HT-29 (cell line): ENCODE measurements at places on chromosomes 7 and 10. TPM values are rescaled to one million over a fixed set of nuclear protein-coding genes. Genes with fewer than 3 reads are reported as not detected.

CALCR gene
- not detected in 2 replicates for total RNA-seq

DNA sequence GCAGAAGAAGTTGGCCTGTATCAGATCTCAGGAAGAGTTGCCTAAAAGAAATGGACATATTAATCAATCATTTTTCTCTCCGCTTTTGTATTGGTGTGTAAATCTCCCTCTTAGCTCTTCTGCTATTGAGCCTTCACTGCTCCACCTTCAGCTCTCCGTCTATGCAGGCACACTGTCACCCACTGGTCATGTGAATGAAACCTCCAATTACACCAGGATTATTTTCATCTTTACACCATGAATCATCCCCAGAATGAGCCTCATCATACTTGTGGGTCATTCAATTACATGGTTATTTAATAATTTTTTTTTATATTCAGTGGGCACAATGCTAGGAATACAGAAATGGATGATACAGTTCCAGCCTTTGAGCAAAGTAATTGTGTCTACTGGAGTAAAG lies 92.6 kb downstream of the LRRC4 start:
- no peak for DNase-seq

DNA sequence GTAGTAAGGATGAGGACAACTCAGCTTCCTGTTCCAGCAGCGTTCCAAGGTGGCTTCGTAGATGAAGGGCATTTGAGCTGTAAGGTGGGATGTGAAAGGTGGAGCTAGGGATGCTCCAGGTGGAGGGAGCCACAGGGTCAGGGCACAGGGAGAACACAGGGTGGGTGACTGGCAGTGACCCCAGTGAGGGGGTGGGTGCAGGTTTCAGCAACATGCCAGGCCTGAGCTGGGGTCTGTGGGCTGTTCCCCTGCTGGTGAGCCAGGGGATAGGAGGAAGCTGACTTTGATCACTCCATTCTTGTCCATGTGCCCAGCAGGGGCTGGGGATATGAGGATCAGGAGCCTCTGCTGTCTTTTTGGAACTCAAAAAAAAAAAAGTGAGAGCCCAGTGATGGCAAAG lies 33.2 kb downstream of the CDH23 start:
- no peak for DNase-seq

GRCh38 chr10:12384906-12385305 lies 35.6 kb downstream of the CAMK1D start:
- no peak for DNase-seq

VAX1 gene
- total RNA-seq: not detected in 2 replicates

DNA sequence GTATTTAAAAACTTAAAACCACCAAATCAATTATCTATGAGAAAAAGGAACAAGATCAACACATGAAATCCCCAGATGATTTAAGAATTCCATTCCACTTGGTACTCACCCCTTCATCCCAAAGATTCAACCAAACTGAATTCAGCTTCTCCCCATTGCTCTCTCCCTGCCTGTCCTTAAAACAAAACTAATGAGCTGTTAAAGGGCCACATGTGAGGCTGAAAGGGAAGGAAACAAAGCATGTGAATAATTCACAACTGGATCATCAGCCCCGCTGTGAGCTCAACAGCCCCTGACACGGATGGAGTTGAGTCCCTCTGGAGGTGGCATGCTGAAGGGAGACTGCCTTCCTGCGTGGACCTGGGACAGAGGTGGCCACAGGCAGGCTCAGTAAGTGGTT lies 32.9 kb downstream of the VOPP1 start:
- DNase-seq: no peak

NPSR1 gene
- 2.2 and 3.0 TPM in 2 replicates for total RNA-seq

PRDX3 gene
- 142 and 156 TPM in 2 replicates for total RNA-seq

SERPINE1 gene
- total RNA-seq: 4.6 and 5.0 TPM in 2 replicates

RAMP3 gene
- total RNA-seq: not detected in 2 replicates

GRCh38 chr7:30880941-30881340 lies 30.7 kb upstream of the AQP1 start:
- DNase-seq: no peak

ATRNL1 gene
- not detected in 2 replicates for total RNA-seq

DNA sequence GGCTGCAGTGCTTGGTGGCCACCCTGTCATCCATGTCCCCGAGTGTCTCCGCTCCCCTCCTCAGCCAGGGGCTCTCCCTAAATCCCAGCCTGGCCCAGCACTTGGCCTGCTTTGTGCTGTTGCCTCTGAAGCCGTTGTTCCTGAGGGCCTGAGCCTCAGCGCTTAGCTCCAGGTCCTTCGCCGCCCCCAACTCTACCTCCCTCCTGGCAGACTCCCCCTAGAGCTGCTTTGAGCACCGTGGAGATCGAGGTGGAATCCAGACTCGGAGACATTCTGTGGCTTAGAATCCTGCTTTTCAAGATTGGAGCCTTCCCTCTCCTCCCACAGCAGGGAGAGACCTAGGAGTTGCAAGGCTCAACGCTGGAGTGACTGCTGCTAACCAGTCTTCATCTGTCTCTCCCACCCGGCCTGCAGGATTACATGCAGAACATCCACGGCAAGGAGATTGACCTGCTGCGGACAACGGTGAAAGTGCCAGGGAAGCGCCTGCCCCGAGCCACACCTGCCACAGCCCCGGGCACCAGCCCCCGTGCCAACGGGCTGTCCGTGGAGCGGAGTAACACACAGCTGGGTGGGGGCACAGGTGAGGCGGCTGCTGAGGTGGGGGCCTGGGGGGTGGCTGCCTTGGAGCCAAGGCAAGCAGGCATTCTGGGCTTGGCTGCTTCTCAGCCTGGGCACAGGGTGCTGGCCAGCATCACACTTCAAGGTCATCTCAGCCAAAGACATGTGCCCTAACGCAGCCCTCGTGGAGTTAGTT lies 33.3 kb downstream of the GBX1 start:
- no peak for DNase-seq

DNA sequence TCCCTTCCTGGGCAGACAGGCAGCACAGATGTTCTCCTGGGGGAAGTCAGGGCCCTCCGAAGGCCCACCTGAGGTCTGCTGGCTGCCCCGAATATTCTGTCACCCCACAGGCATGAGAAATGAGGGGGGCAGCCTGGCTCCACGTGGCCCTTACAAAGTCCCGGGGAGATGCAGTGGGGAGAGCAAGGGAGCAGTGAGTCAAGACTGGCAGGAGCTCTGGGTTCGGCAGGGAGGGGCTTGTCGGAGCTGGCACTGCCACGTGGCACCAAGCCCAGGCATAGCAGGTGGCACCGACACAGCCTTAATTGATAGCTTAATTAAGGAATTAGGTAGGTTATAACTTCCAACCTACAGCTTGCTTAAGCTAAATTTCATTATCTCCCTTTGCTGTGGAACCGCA lies 163.9 kb downstream of the USP6NL start:
- DNase-seq: no peak

DNA sequence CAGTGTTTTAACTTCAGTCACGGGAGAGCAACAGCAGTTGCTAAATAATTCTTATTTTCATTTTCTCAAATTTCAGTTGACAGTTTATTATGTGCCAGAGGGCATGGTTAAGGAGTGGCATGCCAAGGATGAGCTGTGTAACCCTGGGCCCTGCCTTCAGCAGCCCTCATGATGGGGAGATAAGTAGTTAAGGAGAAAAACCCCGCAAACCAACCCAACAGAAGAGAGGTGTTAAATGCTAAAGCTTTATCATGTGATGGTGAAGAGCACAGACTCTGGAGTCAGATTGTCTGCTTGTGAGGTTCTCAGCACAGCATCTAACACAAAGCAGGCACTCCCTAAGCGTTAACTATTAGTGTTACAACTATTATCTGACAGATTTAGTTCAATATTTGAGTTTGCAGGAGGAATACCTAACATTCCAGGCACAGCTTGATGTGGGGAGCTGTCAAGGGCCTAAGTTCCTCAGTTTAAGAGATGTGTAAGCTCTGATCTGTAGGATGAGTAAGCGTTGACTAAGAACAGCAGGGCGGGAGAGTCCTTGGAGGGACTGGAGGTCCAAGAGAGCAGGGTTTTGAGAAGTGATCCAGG lies 29.6 kb downstream of the STAM start:
- no peak for DNase-seq

- no peak for DNase-seq
Observed at GRCh38 chr7:216360-217300, 24.3 kb downstream of the FAM20C start.

DNA sequence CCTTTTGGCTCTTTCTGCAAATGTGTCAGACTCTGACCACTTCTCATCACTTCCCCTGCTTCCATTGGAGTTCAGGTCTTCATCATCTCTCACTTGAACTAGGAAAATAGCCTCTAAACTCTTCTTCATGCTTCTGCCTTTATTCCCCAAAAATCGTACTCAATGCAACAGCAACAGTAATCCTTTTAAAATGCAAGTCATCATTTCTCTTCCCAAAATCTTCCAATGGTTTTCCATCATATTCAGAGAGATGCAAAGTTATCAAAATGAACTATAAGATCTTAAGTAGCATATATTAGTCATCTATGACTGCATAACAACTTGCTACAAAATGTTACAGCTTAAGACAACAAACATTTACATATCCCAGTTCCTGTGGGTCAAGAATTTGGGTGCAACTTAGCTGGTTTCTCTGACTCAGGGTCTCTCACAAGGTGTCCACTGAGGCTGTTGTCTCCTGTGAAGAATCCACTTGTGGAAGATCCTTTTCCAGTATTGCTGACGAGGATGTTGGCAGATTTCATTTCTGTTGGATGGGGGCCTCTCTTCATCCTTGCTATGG lies 31.0 kb upstream of the ETV1 start:
- no peak for DNase-seq

DNA sequence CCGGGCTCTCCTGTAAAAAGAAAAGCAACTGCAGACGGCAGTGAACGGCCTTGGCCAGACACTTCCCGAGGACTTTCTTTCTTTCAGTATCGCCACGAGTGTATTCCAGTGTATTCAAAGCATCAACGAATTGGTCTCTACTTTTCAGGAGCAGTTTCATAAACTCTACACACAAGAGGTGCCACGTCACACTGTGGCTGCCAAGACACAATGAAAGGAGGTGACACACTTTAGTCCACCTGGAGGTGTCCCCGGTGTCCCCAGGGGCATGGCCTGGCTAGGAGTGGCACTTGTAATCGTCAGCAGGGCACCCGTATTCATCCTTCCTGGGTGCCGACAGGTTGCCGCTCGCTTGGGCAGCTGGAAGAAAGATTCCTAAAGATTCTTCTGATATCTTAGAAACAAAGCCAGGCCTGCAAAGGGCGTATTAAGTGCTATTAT lies 5.0 kb downstream of the TNS3 start:
- peak; percentile 65 for DNase-seq

COMMD3 gene
- 12.4 and 13.4 TPM in 2 replicates for total RNA-seq

GRCh38 chr10:114544045-114544659 lies 113.9 kb downstream of the ABLIM1 start:
- peak; percentile 30 for DNase-seq

- no peak for DNase-seq
Observed at GRCh38 chr7:56686276-56686859, 445.9 kb downstream of the ZNF479 start.

- no peak for DNase-seq
Observed at GRCh38 chr10:5467634-5468255, 31.6 kb downstream of the CALML5 start.

TYW1B gene
- 1.5 and 2.5 TPM in 2 replicates for total RNA-seq

DNA sequence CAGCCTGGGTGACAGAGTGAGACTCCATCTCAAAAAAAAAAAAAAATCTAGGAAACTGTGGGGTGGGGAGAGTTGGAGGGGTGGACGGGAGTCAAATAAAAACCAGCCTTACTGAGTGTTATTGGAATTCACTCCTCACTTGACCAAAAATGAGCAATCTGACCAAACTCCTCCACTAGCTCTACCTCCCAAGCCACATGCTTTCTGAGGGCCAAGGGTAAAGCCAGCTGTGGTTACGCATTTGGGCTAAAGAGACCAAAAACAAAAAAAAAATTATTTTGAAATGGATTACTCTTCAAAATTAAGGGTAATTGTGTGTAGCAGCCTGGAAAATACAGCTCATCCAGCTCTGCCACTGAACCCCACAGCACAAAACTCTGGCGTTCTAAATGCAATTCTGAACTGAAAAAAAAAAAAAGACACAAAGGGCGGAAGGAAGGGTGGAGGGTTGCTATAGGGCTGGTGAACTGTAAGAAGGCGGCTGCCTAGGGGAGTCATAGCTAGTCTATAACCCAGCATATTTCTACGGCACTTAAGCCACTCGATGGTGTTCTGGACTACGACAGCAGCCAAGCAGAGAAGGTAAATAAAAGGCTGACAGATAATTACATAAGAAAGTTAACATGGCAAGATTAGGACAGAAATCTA lies 7.8 kb downstream of the ELMO1 start:
- no peak for DNase-seq

- no peak for DNase-seq
Observed at GRCh38 chr7:82360591-82361368, 82.8 kb downstream of the CACNA2D1 start.

KCND2 gene
- total RNA-seq: not detected in 2 replicates

- DNase-seq: no peak
Observed at GRCh38 chr7:87267239-87267900, 47.8 kb upstream of the TMEM243 start.

- no peak for DNase-seq
Observed at GRCh38 chr7:35015346-35015859, 21.9 kb downstream of the DPY19L1 start.

DNA sequence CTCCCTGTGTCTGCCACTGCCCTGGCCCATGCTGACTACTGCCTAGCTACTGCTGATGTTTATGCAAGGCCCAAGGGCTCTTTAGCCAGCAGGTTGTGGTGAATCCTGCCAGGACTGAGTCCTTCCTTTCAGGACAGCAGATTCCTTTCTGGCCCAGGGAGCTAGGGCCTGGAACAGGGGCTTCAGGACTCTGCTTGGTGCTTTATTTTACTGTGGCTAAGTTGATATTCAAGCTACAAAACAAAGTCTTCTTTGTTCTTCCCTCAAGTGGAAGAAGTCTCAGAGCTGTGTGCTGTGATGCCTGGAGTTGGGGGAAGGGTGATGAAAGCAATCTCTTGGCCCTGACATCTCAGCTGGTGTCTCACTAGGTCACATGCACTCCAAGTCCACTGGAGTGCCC lies 66.2 kb upstream of the NME8 start:
- DNase-seq: no peak

DNA sequence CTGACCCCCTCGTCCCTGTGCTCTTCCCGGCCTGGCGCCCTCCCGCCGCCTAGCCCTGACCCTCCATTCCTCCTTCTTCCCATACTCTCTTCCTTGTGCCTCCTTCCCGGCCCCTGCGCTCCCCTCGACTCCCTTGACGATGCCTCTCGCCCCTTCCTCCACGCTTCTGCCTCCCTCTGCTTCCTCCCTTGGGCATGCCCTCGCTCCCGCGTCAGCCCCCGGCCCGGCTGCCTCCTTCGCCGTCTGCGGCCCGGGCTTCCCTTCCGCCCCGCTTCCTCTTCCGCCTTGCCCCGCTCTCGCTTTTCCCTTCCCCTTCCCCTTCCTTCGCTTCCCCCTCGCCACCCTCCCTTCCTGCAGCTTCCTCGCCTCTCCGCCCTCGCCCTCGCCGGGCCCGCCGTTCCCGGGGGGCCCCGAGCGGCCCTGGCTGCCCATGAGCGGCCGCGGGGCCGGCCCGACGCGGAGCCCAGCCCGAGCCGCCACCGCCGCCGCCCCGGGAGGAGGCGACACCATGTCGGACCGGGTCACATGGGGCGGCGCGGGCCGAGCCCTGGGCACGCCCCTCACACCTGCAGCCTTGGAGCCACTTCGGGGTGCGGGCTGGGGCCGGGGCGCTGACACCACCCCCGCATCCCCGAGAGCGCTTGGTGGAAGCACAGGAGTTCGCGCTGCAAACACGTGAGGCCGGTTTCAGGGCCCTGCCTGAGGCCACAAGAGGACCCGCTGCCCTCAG lies at the start of gene FBXW4:
Gene FBXW4 (minus strand): TSS at position 497 of the 730 bp plus-strand sequence. CDS start 65 bp downstream, at position 432.
- peak; percentile 66 for DNase-seq
